ENCODE measurements at places on chromosomes 1 and 21.

DNA sequence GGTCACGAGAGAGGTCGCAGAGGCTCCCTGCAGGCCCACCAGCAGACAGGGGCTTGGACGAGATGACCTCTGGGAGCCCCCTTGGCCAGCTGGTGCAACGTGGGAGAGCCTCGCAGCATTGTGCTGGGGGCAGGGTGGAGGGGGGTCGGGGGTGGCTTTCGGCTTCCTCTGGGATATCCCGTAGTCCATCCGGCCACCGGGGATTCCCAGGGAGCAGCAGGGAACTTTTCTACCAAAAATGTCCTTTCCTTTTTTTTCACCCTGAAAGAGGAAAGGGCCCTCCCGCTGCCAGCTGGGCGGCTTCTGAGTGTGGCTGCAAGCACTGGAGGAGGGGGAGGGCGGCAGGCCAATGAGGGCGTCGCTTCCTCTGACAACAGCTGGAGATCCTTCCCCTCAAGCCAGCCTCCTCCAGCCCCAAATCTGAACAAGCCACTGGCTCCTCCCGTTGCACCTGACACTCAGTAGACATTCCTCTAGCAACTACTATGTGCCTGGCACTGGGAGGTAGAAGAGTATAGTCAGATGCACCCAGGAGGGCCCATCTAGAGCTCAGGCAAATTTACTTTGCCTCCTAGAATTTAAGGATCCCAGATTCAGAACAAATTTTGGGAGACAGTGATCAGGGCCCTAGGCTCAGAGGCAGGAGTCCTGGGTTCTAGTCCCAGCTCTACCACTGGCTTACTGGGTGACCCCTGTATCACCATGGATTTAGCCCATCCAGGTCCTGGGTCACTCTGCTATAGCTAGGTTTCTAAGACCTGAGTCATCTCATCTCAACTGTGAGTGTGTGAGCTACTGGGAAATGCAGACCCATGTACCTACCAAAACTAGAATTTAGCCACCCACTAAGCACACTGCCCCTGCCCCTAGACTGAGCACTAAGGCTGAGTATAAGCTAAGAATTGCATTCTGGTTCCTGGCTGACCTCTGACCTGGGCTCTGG, 2.7 kb downstream of the MOB3C start:
- DNase-seq, result no peak

DNA sequence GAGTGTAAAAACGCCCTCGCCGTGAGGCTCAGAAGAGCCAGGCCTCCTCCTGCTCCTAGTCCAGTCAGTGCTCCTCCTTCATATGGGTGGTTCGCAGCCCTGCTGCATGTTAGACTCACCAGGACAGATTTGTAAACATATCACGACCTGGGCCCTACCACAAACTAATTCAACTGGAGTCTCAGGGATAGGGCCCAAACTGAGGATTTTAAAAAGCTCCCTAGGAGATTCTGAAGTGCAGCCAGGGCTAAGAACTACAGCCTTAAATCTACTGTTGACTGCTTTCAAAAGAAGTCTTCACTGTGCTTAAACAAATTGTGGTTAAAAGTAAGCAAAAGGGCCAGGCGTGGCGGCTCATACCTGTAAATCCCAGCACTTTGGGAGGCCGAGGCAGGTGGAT, 57.0 kb downstream of the CAMTA1 start:
- no peak for DNase-seq

DNA sequence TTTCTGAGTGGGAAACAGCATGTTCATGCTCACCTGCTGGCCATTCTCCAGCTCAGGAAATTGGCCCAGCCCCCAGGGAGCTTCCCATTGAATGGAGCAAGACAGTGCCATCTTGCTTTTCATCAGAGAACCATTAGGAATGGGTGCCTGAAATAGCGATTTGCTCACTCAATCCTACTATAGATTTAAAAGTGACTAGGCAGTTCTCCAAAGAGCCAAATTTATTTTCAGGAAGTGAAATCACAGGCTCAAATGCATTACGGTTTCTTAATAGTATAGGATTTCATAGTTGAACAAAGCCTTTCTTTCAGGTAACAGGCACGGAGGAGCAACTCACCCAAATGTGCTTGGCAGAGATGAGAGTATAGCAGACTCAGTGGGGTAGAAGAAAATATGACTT, 272.1 kb downstream of the GRIK1 start:
- no peak for DNase-seq

- DNase-seq, result no peak
Measured at GRCh38 chr1:228457017-228457395, 30.2 kb upstream of the RNF187 start.

- DNase-seq, result no peak
Measured at GRCh38 chr1:21693732-21694131, 24.6 kb upstream of the RAP1GAP start.

DNA sequence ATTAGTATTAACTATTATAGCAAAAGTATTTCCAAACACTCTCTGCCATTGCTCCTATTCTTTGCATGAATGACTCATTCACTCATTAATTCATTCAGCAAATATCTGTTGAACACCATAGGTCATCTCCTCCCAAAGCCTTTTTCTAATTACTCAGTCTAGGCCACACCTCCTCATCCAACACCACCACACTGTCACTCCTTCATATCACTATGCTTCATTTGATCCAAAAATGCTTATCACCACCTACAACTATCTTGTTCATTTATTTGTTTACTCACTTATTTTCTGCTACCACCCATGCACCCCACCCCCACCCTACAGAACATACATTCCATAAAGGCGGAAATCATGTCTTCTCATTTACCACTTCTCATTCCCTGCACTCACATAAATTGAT, 94.4 kb upstream of the TNFSF4 start:
- DNase-seq, result no peak

GRCh38 chr1:230396966-230397365, 29.2 kb downstream of the PGBD5 start:
- no peak for DNase-seq

- no peak for DNase-seq
Measured at GRCh38 chr21:38938343-38938742, 132.6 kb downstream of the ETS2 start.

GRCh38 chr1:159196543-159196942, 8.1 kb upstream of the ACKR1 start:
- DNase-seq, result no peak

DNA sequence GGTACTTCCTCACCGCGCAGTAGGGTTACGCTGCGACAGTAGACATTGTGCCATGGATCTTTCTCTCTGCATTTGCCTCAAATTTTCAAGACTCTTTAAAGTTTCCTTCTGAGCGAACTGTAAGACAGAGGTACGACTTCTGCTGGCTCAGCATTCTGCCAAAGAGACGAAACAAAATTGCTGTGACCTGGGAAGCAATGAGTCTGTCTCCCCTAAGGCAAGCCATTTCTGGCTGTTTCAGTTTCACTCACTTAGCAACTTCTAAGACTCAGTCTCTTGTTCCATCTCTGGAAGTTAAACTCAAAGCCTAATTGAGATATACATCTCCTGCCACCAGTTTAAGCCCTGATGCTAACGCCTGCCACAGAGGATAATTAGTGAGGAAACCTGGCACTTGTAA, 510.9 kb upstream of the DAB1 start:
- DNase-seq, result no peak

- DNase-seq, result no peak
Measured at GRCh38 chr21:43884012-43884860, 19.2 kb downstream of the AGPAT3 start.

DNA sequence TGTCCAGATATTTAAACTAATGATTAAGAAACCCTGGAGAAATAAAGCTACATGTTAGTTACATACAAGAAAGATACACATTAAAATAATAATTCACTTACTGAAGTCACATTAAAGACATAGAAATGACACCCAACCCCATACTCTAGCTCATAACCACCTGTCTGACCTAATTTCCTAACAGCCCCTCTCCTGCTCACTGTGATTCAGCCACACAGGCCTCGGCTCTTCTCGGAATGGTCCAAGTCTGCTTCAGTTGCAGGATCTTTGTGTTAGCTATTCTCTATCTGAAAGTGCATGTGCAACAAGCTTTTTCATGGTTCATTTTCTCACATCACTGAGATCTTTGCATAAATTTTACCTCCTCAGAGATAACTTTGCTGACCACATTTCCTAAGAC, 209.8 kb downstream of the TM2D1 start:
- DNase-seq, result no peak

GRCh38 chr1:236280438-236281197, 1.1 kb downstream of the ERO1B start:
- peak; percentile 48 for DNase-seq

GRCh38 chr1:115170377-115170776, 81.1 kb upstream of the TSPAN2 start:
- no peak for DNase-seq

DNA sequence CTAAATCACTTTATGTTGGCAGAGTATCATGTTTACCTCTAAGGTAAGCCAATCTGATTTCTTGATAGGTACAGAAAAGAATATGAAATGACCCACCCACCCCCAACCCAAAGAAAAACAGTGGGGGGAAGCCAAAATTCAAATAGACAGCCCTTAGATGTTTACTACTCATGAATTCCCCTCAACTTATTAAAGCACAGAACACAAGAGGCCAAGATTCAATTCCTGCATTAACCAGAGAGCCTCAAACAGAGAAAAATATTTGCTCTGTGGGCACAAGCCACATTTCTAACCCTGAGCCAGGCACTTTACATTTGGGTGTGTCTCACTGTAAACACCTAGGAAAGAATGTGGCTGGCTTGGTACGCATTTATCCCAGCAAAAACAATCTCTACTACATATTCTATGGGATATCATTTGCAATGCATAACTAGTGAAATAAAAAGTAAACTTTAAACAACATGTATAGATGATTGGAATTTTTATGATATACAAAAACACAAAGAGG, 84.3 kb downstream of the PTPN14 start:
- no peak for DNase-seq

Data from DMS79 (cell line).